Endothelial cell of umbilical vein (primary cell): ENCODE measurements at places on chromosomes 6 and 20. TPM values are rescaled to one million over a fixed set of nuclear protein-coding genes. Genes with fewer than 3 reads are reported as not detected.
A peak's percentile ranks its signal among the peaks of the same experiment; 100 is the strongest.

The TRIM10 gene
- not detected in 2 replicates for total RNA-seq

The BPIFA1 gene
- not detected in 2 replicates for total RNA-seq

The PTCRA gene
- total RNA-seq, result not detected in 2 replicates

The SRSF12 gene
- total RNA-seq, result 0.18 TPM in 1 of 2 replicates, not detected in the other

The MYLIP gene
- total RNA-seq, result 15.4 and 19.2 TPM in 2 replicates

The MOG gene
- total RNA-seq, result not detected in 2 replicates

The ATP6V1G2 gene
- 0.84 and 1.4 TPM in 2 replicates for total RNA-seq

- no peak for DNase-seq
These were observed 30.3 kb downstream of the ITPR3 start for GRCh38 chr6:33651403-33651802.

GRCh38 chr6:100446115-100447080 lies 18.3 kb downstream of the SIM1 start:
- DNase-seq, result peak; percentile 38

- DNase-seq, result no peak
These were observed 137.9 kb downstream of the DLL1 start for GRCh38 chr6:170152989-170153388.

DNA sequence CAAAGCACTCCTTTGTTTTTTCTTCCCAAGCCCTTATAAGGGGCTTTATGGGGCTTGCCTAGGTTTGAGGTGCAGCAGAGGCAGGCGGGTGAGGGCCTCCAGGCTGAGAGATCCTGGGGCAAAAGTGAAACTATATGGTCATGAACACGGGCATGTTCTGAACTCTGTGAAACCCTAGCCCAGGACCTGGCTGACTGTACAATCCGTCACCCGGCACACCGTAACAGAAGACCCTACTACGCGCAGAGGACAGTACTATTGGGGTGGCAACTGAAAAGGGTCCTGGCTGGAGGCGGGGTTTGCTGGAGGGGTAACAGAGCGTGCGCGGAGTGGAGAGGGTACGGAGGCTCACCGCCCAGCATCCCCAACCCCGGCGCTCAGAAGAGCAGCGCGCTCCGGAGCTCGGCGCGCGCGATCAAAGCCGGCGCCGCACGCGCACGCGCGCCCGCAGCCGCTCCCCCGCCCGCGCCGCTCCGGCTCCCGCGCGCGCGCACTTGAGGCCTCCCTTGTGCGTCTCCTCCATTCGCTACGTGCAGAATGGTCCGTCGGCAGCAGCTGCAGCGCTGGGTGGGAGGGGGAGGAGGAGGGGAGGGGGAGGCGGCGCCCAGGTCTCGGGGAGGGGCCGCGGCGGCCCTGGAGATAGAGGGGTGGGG lies 54.2 kb downstream of the MRPL14 start:
- DNase-seq, result peak; percentile 57

DNA sequence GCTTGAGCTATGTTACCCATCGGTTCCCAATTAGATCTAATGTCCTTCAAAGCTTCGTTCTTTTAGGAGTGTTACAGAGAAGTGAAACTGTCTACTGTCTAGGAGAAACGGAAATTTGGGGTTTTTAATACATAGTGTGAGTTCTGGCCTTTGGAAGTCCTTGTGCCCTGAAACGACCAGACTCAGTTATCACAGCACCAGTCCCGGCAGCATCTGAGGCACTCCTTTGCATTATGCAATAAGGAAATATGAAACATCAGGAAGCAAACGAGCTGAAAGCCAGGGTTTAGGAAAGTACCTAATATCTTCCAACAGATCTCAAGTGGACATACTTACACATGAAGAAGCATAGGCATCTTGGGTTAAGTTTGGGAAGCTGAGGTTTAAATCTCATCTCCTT lies 61.8 kb upstream of the ADGRF1 start:
- no peak for DNase-seq

DNA sequence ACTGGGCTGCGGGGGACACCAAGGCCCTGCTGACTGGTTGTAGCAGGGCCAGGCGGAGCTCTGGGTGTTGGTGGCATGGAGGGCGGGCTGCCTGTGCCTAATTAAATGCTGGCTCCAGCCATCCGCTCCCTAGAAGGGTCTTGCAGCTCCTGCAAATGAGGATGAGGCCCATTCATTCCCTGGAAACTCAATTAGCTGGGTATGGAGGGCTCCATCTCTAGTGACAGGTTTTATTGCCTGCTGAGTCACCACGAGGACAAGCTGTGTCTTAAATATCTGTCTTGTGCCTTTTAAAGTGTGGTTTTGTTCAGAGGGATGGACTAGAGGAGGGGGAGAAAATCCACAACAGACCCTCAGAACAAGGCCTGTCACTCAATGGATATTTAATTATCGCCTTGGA lies 60.9 kb downstream of the SULF2 start:
- no peak for DNase-seq

GRCh38 chr6:143399775-143400174 lies 50.7 kb downstream of the ADAT2 start:
- no peak for DNase-seq

DNA sequence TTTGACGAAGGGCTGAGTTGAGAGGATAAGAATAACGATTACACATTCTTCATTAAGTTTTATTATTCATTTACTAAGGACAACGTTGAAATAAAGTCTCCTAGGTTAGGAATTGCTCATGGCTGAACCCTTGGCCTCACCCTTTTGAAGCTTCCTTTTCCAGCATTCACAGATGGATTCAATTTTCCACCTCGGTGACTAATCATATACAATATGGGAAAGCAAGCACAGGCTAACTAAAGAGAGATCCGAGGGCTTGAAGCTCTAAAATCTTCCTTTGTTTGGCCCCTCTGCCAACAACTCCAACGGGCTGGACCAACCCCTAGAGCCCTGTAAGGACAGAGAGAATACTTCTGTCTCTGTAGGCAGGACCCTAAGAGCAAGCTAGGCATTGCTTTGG lies 159.5 kb downstream of the SOD2 start:
- DNase-seq, result no peak

GRCh38 chr6:45026003-45026516 lies 302.1 kb upstream of the RUNX2 start:
- no peak for DNase-seq

GRCh38 chr20:46190478-46191167 lies 72.5 kb downstream of the CD40 start:
- DNase-seq, result no peak

GRCh38 chr20:46485431-46485830 lies 27.9 kb downstream of the ZNF334 start:
- DNase-seq, result no peak

GRCh38 chr20:56392881-56393482 lies 537 bp downstream of the CSTF1 start:
- DNase-seq, result peak; percentile 24
